ENCODE measurements at places on chromosomes 16 and 17.

GRCh38 chr17:41415411-41415810, 9.0 kb downstream of the KRT37 start:
- DNase-seq = no peak

DNA sequence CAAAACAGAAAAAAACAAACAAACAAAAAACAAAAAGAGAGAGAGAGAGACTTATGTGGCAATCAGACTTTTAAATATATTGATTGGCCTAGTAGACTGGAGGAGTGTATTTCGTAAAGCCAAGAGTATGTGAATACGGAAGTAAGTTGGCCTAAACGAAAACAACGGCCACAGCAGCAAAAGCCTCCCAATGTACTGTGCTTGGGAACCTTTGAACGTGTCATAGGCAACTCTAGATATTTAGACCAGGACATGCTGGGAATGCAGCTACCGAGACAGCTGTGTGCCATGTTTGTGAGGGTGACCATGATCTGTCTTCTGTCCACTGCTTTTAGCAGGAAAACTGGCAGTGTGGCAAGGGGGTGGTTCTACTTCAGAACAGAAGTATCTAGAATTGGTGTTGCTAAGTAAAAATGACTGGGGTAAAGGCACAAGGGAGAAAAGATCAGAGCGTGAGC, 7.4 kb downstream of the MAF start:
- DNase-seq = no peak

DNA sequence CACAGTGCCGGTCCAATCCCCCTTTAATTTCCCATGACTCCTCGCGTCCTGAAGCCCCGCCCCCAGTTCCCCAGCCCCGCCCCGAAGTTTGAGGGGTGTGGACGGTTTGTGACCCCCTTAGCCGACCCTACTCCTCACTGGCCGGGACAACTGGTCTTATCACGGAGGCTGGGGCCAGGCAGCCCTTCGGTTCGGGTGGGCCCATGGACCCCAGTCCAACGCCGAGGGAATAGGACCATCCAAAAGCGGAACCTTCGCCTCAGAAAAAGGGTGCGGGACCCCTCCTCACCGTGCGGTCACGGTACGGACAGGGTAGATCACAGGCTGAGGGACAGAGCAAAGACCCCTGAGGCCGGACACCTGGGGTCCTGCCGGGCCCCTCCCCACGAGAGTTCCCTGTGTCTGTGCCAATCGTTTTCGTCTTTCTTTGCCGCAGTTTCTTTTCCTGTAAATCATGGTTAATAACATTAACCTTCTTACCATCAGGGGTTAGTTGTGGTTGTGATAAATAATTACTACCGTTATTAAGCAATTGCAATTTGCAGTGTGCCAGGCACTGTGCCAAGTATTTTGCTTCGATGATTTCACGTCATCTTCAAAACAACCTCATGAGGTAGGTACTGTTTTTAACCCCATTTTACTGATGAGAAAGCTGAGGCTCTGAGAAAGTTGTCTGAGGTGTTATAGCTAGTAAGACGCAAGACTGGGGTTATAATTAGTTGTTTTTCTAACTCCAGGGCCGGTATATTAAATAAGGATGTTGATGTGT, 543 bp downstream of the TMUB2 start:
- DNase-seq = no peak

- no peak for DNase-seq
These were observed 5.5 kb upstream of the COIL start for GRCh38 chr17:56966338-56966737.

DNA sequence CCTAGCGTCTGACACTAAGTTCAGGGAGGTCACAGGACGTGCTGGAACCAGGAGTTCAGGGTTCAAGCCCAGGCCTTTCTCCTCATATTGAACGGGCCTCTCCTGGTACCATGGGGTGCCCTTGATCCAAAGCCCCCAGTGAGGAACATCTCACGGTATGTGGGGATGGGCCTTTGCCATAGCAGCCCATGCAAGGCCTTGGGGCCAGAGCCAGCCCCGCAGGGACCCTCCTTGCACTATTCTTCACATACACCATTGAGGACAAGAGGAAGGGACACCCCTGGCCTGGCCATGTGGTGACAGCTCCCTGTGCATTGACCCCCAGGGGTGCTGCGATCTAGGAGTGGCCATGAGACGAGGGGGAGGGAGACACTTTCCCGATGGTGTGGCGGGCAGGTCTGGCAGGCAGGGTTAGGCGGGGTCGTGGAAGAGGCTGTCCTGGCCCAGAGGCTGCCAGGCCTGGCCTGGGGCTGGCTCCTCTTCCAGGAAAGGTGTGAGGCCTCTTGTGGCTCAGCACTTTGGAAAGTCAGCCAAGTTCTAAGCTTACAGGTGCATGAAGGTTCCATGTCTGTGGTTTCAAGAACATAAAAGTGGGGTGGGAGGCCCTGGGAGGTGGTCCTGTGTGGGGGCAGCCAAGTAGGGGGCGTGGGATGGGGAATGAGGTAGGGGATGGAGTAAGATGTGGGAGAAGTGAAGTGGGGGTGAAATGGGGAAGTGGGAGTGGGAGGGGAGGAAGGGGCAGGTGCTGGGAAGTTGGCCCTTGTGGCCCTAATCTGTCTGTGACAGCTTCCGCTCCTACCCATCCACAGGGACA, 88.7 kb upstream of the CBX4 start:
- no peak for DNase-seq

DNA sequence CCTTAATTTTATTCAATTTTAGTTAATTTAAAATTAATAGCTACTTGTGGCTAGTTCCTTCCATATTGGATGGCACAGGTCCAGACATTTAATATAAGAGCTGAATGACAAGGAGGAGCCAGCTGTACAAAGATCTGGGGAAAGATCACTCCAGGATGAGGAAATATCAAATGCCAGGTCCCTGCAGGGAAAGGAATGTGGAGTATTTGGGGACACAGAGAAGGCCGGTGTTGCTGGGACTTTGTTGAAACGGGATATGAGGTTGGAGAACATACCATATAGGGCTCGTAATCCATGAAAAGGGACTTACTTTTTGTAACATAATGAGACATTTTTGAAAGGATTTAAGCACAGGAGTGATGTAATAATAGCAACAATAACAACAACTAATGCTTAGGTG, 426.8 kb downstream of the HS3ST4 start:
- DNase-seq = no peak

DNA sequence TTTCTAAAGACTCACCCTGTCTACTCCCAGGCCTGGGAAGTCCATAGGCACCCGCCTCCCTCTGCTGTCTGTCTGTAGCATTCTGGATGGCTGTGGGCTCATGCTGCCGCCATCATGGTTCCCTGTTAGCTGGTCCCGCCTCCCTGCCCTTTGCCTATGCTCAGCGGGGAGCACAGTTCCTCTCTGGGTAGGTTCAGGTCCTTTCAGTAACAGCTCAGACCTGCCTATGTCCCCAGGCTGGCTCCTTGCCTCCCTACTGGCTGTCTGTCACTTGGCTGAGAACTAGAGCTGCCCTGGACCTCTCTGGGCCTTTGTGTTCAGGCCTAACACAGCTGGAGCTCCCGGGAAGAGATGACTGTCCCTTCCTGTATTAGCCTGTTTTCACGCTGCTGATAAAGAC, 317.9 kb downstream of the SNX29 start:
- no peak for DNase-seq

GRCh38 chr17:48630925-48631692, 5.0 kb upstream of the HOXB9 start:
- no peak for DNase-seq

GRCh38 chr16:57167953-57168352, 17.9 kb downstream of the PSME3IP1 start:
- DNase-seq = no peak

GRCh38 chr17:56593086-56593645, 333 bp upstream of the NOG start:
- DNase-seq = no peak

DNA sequence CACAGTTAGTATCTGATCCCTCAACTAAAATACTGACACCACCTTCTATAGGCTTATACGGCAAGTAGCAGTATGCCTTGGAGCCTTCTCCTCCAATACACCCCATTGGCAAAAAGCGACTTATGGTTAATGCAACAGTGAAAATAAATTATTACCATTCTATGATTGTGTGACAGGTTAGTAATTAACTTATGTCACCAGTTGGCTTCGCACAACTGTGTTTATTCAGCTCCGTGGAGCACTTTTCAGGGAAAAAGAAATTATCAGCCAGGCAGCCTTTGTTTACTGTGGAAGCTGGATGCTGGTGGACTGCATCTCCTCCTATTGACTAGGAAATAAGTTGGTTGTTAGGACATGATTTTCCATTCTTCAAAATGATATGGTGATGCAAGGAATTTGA, 833.8 kb upstream of the RBFOX1 start:
- no peak for DNase-seq

- DNase-seq = no peak
These were observed 22.5 kb downstream of the CYB5D2 start for GRCh38 chr17:4165301-4166010.

- no peak for DNase-seq
These were observed 12.9 kb downstream of the GNGT2 start for GRCh38 chr17:49197346-49197998.

DNA sequence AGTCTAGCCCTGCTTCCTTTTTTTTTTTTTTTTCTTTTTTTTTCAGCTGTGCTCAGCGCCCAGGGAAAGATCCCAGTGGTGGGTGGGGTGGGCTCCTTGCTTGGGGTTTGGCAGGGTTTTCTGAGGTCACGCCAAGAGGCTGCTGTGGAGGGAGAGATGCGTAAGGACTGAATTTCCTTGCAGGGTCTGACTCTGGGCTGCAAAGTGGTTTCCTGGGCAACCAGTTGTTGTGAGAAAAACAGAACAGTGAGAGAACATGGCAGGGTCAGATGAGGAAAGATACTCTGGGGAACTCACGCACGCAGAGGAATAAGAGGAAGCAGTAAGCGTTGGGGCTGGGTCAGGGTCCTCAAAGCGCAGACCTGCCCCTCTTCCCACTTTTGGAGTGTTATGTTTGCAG, 119.5 kb downstream of the IRF8 start:
- no peak for DNase-seq

- no peak for DNase-seq
These were observed 48.5 kb downstream of the HAPSTR1 start for GRCh38 chr16:9139965-9140364.

DNA sequence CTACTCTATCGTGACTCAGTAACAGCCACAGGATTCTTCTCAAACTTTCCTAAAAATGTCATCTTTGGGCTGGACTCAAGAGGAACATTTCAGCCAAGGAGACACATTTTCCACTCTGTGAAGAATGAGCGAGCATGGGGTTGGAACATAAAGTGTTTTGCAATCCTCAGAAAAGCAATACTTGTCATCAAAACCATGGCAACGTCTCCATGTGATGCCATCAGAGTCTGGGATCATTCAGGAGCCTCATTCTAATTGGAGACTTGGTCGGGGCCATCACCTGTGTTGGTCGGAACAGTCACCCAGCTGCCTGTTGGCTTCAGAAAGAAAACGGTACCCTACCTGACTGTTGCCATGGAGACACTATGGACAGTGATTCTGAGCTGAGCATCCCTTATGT, 25.5 kb downstream of the MYOCD start:
- DNase-seq = no peak

GRCh38 chr17:49836111-49837030, 11.5 kb downstream of the TAC4 start:
- DNase-seq = no peak

GRCh38 chr16:63311313-63311712, 1275.1 kb upstream of the CDH8 start:
- DNase-seq = no peak

GRCh38 chr17:8237886-8238285, 10.0 kb downstream of the CTC1 start:
- no peak for DNase-seq

DNA sequence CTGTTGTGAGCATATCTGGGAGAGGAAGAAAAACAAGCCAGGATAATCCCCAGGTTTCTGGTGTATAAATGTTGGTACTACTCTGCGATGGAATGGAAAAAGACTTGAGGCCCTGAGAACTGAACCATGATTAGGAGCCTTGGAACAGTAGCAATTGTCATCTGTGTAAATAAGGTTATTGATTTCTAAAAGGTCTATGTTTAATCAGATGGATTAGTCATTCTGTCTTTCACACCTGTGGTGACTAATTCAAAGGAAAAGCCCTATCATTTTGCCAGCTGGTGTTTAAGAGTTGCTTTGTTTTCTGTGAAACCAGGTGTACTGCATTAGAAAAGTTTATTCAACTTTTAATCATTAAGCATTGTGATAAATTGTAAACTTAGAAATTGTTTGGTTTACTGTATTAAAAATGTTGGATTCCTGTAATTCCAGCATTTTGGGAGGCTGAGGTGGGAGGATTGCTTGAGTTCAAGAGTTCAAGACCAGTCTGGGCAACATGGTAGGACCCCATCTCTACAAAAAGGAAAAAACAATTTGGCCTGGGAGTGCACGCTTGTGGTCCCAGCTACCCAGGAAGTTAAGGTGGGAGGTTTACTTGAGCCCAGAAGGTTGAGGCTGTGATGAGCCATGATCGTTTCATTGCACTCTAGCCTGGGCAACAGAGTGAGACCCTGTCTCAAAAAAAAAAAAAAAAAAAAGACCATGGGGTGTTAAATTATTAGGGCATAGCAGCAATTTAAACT, 29.0 kb upstream of the KPNB1 start:
- no peak for DNase-seq

GRCh38 chr16:49548325-49548970, 174.8 kb downstream of the C16orf78 start:
- no peak for DNase-seq

DNA sequence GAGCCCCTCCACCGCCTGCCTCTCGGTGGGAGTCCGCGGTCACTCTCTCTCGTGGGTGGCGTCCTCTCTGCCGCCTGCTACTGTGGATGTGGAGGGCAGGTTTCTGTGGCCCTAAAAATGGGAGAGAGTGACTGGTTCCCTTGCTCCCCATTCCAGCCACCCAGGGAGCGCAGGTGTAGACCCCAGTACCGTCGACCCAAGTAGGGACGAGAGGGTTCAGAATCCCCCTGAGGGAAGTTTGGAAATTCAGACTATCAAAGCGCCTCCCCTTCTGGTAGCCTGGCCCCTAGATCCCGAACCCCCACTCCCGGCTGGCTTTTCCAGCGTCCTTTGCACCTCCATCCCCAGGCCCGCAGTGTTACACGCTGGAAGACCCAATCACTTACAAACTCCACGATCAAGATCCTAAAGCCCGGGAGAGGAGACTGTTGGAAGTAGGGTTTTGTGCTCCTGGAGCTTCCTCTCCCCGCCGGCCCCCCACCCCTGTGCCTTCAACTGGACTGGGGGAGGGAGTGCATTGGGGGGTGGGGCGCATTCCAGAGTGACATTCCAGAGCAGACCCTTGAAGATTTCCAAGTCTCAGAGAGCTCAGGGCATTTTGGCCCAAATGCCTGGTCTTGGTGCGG, 991 bp downstream of the GPRC5C start:
- DNase-seq = no peak

All from stimulated activated CD8-positive, alpha-beta memory T cell treated with anti-CD3 and anti-CD28 coated beads, Interleukin-4, amount 100 ng/mL, for 4 hours (primary cell).